ENCODE measurements at places on chromosomes 1 and 21. TPM values are rescaled to one million over a fixed set of nuclear protein-coding genes. Genes with fewer than 3 reads are reported as not detected.

Gene MIXL1
- total RNA-seq: 0.13 TPM

Gene DAB1
- under 0.01 TPM for total RNA-seq

Gene LCE3E
- not detected for total RNA-seq

Gene GABRD
- total RNA-seq: 1.0 TPM

Gene PCP4L1
- total RNA-seq: not detected

Gene FLG2
- total RNA-seq: not detected

Gene SEC16B
- total RNA-seq: 0.39 TPM

Gene CLCNKB
- total RNA-seq: under 0.01 TPM

Gene NECTIN4
- total RNA-seq: under 0.01 TPM

Gene LYPD8
- total RNA-seq: not detected

Gene AGT
- not detected for total RNA-seq

Gene NR5A2
- total RNA-seq: 4.9 TPM

All from dermis microvascular lymphatic vessel endothelial cell (primary cell).